ENCODE measurements at places on chromosomes 12 and 14.

- DNase-seq = no peak
Observed at GRCh38 chr14:68471029-68471963, 321.6 kb downstream of the ZFP36L1 start.

DNA sequence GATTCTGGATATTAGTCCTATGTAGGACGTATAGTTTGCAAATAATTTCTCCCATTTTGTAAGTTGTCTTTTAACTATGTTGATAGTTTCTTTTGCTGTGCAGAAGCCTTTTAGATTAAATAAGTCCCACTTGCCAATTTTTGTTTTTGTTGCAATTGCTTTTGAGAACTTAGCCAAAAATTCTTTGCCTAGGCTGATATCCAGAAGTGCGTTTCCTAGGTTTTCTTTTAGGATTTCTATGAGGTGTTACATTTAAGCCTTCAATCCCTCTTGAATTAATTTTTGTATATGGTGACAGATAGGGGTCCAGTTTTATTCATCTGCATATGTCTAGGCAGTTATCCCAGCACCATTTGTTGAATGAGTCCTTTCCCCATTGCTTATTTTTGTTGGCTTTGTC lies 264.4 kb upstream of the OR4E1 start:
- DNase-seq = no peak

- DNase-seq = no peak
Observed at GRCh38 chr14:70897464-70897863, 9.8 kb upstream of the PCNX1 start.

DNA sequence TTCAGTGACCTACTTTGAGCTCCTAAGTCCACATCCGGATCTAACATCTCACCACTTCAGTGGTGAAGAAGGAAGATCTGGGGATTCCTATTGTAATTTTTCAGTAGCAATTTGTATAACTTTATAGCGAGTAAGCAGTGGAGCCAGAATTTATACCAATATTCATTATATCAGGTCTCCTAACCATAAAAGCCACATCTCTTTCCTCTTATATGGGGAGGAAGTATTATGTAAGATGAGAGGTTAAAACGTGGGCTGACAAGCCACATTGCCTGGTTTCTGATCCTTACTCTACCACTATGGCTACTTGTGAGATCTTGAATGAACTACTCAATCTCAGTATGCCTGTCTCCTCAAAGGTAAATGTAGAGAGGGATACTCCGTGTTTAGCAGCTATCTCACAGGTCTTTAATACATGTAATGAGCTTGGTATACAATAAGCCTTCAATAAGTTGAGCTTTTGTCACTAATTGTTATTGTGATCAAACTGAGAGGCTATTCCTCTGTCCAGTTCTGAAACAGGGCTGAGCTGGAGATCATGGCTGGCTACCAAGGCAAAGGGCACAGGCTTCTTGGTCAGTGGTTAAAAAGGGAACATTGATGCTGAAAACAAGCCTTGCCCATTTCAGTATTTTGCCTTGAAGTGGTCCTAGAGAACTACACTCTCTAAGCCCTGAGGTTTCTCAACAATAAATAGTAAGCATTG lies 3.3 kb upstream of the TMEM117 start:
- DNase-seq = no peak
